ENCODE measurements at places on chromosomes 3 and 15. TPM values are rescaled to one million over a fixed set of nuclear protein-coding genes. Genes with fewer than 3 reads are reported as not detected.
A peak's percentile ranks its signal among the peaks of the same experiment; 100 is the strongest.

DNA sequence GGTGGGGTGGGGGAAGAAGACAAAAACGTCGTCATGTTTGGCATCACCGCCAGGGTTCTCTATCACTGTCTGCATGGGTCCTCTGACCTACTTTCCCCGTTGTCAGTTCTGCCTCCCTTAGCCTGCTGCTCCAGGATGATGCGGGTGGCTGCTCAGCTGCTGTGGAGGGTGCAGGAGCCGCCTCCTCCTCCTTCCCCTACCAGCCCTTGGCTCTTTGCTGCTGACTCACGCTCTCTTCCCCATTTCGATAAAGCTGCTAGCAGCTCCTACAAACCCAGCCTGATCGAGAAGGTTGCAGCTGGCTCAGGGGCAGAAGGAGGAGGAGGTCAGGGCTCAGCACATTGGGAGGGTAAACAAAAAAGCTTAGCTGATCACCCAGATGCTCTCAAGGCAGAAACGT, 49.5 kb upstream of the SEC13 start:
- no peaks in the 10 kb centered on the region for H3K4me1 ChIP-seq
- H3K36me3 ChIP-seq, result no peaks in the 10 kb centered on the region
- H3K4me3 ChIP-seq, result no peak overlapping the region
- H3K27me3 ChIP-seq, result no peaks in the 10 kb centered on the region
- no peak for DNase-seq

- peak overlapping the region; percentile 74 for H3K27ac ChIP-seq
- H3K27me3 ChIP-seq, result no peaks in the 10 kb centered on the region
- H3K4me1 ChIP-seq, result no peaks in the 10 kb centered on the region
- H3K4me3 ChIP-seq, result no peak overlapping the region
- H3K36me3 ChIP-seq, result no peaks in the 10 kb centered on the region
These were observed 1.7 kb upstream of the ARF4 start for GRCh38 chr3:57598765-57599360.

DNA sequence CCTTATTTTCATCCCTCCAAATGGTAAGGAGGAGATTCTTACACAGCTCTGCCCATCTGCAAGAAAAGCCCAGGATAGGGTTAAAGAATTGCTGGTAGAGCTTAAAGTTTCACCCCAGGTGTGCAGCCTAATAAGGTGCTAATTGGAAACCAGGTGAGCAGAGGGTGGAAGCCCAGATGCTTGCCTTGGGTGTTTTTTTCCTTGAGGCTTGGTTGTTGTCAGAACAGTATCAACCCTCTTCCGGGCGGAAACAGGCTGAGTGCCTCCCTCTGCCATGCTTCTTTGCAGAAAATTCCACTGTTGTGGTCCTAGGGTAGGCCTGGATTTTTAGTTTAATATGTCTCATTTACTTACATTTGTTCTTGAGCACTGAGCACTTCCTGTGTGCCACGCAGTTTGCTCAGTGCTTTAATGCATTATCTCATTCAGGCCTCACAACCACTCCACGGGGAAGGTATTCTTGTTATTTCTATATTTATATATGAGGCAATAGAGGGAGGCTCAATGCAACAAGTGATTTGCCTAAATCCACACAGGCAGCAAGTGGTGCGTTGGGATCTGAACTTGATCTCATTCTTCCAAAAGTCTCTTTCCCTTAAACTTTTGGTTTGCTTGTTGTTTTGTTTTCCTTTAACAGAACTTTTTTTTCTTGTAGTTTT, 115.0 kb upstream of the LRIG1 start:
- no peak for DNase-seq
- H3K4me3 ChIP-seq, result no peak overlapping the region
- no peaks in the 10 kb centered on the region for H3K36me3 ChIP-seq
- H3K27ac ChIP-seq, result no peak overlapping the region
- no peaks in the 10 kb centered on the region for H3K27me3 ChIP-seq

GRCh38 chr3:64748244-64748904, 60.6 kb upstream of the ADAMTS9 start:
- DNase-seq, result no peak
- no peak overlapping the region for H3K4me3 ChIP-seq
- H3K36me3 ChIP-seq, result no peaks in the 10 kb centered on the region
- peaks cover 4% of the 10 kb centered on the region for H3K4me1 ChIP-seq
- no peaks in the 10 kb centered on the region for H3K27me3 ChIP-seq

DNA sequence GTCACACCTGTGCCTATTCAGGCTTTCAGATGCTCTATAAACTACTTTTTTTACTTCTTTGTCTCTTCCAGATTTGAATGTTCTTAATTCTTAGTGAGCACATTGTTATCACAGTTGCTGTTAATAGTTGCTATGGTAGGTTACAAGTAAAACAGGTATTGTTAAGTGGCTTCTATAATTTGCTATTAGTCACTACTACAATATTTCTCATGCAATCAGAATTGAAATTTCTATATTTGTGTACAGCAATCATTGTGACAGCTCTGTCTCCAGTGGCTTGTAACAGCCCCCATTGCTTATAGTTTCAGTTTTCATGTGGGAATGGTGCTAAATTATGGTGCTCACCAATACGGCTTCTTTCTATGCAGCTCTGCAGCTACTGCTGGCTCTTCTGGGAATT, 318.4 kb upstream of the GOLIM4 start:
- no peaks in the 10 kb centered on the region for H3K4me1 ChIP-seq
- H3K27me3 ChIP-seq, result no peaks in the 10 kb centered on the region
- H3K36me3 ChIP-seq, result no peaks in the 10 kb centered on the region
- no peak overlapping the region for H3K4me3 ChIP-seq
- DNase-seq, result no peak
- no peak overlapping the region for H3K27ac ChIP-seq

DNA sequence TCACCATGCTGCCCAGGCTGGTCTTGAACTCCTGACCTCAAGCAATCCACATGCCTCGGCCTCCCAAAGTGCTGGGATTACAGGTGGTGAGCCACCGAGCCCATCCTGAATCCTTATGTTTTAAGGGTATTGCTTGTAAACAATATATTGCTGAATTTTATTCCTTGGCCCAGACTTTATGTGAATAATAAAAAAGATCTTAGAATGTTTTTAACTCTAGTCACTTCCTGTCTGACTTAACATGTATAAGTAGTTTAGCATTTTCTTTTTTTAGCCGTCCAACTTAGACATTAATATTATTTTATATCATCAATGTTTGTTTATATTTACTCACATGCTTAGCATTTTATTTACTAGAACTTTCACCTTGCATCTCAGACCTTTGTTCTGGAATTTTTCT, 9.2 kb upstream of the EIF2B5 start:
- no peak for DNase-seq
- H3K27ac ChIP-seq, result no peak overlapping the region
- H3K27me3 ChIP-seq, result no peaks in the 10 kb centered on the region

GRCh38 chr3:184078851-184079250, 18.0 kb upstream of the HTR3E start:
- no peak for DNase-seq
- no peaks in the 10 kb centered on the region for H3K36me3 ChIP-seq
- no peak overlapping the region for H3K4me3 ChIP-seq
- H3K27me3 ChIP-seq, result no peaks in the 10 kb centered on the region

DNA sequence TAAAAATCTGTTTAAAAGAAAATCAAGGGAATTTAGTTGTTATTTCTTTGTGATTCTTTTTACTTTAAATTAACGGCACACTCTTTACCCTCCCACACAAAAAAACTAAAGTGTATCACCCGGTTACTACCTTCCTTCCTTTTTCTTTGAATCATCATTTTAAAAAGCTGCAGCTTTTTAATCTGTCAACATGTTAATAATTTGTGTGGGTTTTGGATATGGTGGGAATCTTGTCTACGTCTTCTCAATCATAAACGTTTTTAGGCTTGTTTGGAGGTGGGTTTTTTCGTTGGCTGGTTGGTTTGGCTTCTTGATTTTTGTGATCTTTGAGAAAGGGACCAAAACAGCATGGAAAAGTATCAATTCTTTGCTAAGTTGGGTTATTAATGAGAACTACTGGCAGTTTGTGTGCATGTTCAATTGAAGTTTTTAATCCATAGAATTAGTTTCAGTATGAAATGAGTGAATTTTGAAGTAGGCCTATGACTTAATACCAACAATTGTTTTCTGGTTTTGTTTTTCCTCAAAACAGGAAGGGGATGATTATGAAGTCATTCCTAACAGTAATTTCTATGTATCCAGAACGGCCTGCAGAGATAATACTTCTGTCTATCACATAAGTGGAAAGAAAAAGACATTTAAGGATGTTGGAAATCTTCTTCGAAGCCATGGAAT, 4.5 kb downstream of the SMC4 start:
- no peak for DNase-seq
- H3K27me3 ChIP-seq, result no peaks in the 10 kb centered on the region
- H3K36me3 ChIP-seq, result no peaks in the 10 kb centered on the region

- H3K4me3 ChIP-seq, result no peak overlapping the region
- no peaks in the 10 kb centered on the region for H3K27me3 ChIP-seq
- DNase-seq, result no peak
- H3K36me3 ChIP-seq, result no peaks in the 10 kb centered on the region
- H3K4me1 ChIP-seq, result no peaks in the 10 kb centered on the region
These were observed 32.9 kb downstream of the RNF111 start for GRCh38 chr15:59020322-59020721.

DNA sequence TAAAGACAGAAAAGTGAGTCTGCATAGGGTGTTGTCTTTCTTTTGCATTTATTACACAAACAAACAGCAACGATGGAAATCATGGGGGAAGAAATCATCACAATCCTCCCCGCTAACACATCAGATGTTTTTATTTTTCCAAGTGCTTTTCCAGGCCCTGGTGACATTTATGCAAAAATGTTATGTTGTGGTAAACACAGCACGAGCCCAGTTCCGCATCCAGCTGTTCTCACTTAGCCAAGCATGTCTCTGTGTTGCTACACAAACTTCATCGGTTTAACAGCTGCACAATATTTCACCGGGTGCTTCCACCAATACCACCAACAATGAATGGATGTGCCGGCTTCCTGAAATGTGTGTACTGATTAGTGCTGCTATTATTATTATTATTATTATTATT, 53.7 kb upstream of the ABHD17C start:
- DNase-seq, result no peak
- no peak overlapping the region for H3K27ac ChIP-seq
- no peaks in the 10 kb centered on the region for H3K4me1 ChIP-seq
- no peaks in the 10 kb centered on the region for H3K36me3 ChIP-seq
- no peak overlapping the region for H3K4me3 ChIP-seq
- no peaks in the 10 kb centered on the region for H3K27me3 ChIP-seq

GRCh38 chr15:74414603-74415338, 19.0 kb downstream of the SEMA7A start:
- DNase-seq, result no peak
- no peaks in the 10 kb centered on the region for H3K27me3 ChIP-seq
- H3K4me3 ChIP-seq, result no peak overlapping the region
- no peaks in the 10 kb centered on the region for H3K36me3 ChIP-seq
- H3K27ac ChIP-seq, result no peak overlapping the region

DNA sequence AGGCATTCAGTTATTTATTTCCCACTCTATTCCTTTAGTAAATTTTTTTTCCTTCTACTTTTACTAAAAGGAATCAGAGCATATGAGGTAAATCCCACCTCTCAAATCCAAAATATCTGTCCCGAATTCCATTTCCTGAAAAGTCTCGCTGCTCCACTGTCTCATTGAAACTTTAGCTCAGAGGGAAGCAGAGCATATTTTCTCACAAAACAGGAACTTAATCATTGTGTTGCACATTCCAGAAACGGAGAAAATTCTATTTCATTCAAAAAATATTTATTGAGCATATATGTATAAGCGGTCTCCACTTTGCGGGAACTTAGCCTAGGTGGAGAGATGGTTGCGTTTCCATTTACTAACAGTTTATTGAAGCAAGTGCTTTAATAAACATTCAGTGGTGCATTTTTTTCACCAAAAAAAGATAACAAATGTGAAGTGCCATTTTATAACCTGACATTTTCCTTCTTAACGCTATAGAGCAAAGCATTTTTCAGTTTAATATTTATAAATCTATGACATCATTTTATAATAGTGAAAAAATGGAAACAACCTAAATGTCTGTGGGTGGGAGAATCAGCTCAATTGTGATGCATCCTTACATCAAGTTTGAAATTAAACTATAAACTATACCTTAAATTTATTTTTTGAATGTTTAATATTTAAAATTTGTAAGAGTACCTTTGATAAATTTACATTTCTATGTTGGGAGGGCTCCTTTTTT, 67.2 kb upstream of the CSTA start:
- no peak overlapping the region for H3K4me3 ChIP-seq
- H3K27ac ChIP-seq, result no peak overlapping the region
- H3K4me1 ChIP-seq, result no peaks in the 10 kb centered on the region
- H3K36me3 ChIP-seq, result no peaks in the 10 kb centered on the region
- H3K27me3 ChIP-seq, result no peaks in the 10 kb centered on the region

The DUOX2 gene
- total RNA-seq, result 2.6 TPM

The ITPKA gene
- total RNA-seq, result 0.33 TPM

The KIF7 gene
- 16.5 TPM for total RNA-seq

The OCA2 gene
- total RNA-seq, result 4.0 TPM
